ENCODE measurements at places on chromosomes 5 and 9.

DNA sequence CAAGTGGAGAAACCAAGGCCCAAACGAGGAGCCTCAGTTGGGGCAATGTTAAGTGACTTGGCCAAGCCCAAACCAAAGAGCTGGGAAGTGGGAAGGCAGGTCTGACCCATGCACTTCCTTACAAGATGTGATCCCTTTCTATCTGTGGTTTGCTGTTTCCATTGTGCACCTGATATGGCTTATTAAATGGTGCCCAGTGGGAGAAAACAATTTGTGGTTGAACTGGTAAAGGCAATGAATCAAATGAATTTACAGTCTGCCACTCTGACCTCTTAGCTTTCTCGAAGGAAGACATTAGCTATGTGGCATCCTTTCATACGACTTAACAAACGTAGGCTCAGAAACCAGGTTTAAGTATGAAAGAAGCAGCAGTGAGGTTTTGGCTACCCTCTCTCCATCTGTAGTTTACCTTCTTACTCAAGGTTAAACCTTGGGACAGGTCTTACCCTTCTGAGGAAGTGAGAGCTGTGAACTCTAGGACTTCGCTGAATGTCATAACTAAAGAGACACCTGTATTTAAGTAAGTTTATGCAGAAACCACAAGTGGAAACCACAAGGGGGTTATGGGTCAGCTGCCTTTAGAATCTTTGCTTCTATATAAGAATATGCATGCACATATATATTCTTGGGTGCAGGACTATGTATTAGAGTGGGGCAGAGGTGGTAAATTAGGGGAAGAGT lies 100.5 kb upstream of the SPATA31D4 start:
- no peak for DNase-seq

- no peak for DNase-seq
These were observed 1.4 kb downstream of the MZB1 start for GRCh38 chr5:139388198-139388821.

- no peak for DNase-seq
These were observed 1026.1 kb upstream of the DMAC1 start for GRCh38 chr9:8825585-8826147.

DNA sequence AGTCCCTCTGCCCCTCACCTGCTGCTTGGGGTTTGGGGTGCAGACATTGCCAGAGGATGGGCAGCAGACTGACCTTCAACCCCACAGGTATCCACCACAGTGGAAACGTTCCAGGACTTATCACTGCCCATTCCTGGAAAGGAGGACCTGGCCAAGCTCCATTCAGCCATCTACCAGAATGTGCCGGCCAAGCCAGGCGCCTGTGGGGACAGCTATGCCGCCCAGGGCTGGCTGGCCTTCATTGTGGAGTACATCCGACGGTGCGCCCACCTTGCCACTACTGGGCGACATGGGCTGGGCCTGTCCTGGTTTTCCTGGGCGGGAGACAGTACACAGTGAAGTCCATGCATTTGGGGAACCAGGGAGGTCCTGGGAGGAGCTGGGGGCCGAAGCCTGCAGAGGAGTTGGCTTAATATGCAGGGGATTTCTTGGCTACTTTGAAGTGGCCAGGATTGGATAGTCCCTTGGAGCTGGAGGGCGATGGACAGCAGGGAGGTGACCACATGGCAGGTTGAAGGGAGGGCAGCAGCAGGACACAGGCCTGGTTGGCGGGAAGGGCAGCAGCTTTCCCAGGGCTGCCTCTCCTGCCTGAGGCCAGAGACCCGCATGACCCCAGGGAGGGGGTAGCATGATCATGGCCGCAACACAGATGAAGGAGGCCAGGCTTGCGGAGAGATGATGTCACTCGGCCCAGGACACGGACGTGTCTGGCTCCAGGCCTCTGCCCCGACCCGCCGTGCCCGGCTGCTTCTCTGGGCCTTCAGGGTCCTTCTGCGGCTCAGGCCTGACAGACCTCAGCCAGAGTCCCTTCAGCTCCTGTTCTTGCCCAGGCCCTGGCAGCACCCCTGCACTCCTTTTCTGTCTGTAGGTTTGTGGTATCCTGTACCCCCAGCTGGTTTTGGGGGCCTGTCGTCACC lies 34.6 kb downstream of the USP20 start:
- DNase-seq = no peak

- no peak for DNase-seq
These were observed 114.1 kb downstream of the PCSK5 start for GRCh38 chr9:76004526-76004925.

- no peak for DNase-seq
These were observed 26.6 kb upstream of the ABLIM3 start for GRCh38 chr5:149114403-149115312.
